ENCODE measurements at places on chromosomes 2 and 18. TPM values are rescaled to one million over a fixed set of nuclear protein-coding genes. Genes with fewer than 3 reads are reported as not detected.

The STAT4 gene
- 2.0 TPM for polyA plus RNA-seq

The MC2R gene
- polyA plus RNA-seq = not detected

The ZNF24 gene
- polyA plus RNA-seq = 18.3 TPM

The MRO gene
- polyA plus RNA-seq = 7.2 TPM

The SLC40A1 gene
- polyA plus RNA-seq = 5.8 TPM

The PARD3B gene
- polyA plus RNA-seq = 4.0 TPM

The TNS1 gene
- polyA plus RNA-seq = 23.1 TPM

The MBOAT2 gene
- 12.0 TPM for polyA plus RNA-seq

The ADCYAP1 gene
- polyA plus RNA-seq = 29.7 TPM

The EFR3B gene
- 23.8 TPM for polyA plus RNA-seq

The C2orf66 gene
- polyA plus RNA-seq = not detected

The LRRC30 gene
- not detected for polyA plus RNA-seq

The PSD4 gene
- polyA plus RNA-seq = 5.5 TPM

The SERPINB10 gene
- polyA plus RNA-seq = not detected

The SCTR gene
- not detected for polyA plus RNA-seq

The RGPD8 gene
- polyA plus RNA-seq = 1.0 TPM

The FMNL2 gene
- 42.9 TPM for polyA plus RNA-seq

The ABCG8 gene
- polyA plus RNA-seq = not detected

The HOXD12 gene
- polyA plus RNA-seq = 1.3 TPM

The KCNG2 gene
- polyA plus RNA-seq = 0.20 TPM

The CNRIP1 gene
- polyA plus RNA-seq = 32.8 TPM

The LYPD1 gene
- 8.0 TPM for polyA plus RNA-seq

The LYG1 gene
- polyA plus RNA-seq = 0.36 TPM

The CD302 gene
- 3.7 TPM for polyA plus RNA-seq

The TMEM178A gene
- polyA plus RNA-seq = 25.1 TPM

The TXNDC2 gene
- 0.17 TPM for polyA plus RNA-seq

The CKAP2L gene
- 11.8 TPM for polyA plus RNA-seq

The SLC35F6 gene
- polyA plus RNA-seq = 14.3 TPM

The SPEG gene
- 26.3 TPM for polyA plus RNA-seq

The REG1B gene
- polyA plus RNA-seq = not detected

The NEB gene
- 8.4 TPM for polyA plus RNA-seq

The HOXD13 gene
- 9.8 TPM for polyA plus RNA-seq

The HS6ST1 gene
- polyA plus RNA-seq = 64.3 TPM
